Epithelial cell of alveolus of lung (primary cell): ENCODE measurements at places on chromosomes 12 and 14. TPM values are rescaled to one million over a fixed set of nuclear protein-coding genes. Genes with fewer than 3 reads are reported as not detected.

ACRBP gene
- 0.13 and 0.72 TPM in 2 replicates for total RNA-seq

ARL6IP4 gene
- total RNA-seq: 146 and 264 TPM in 2 replicates

TAS2R42 gene
- not detected in 2 replicates for total RNA-seq

ANAPC7 gene
- 12.6 and 33.4 TPM in 2 replicates for total RNA-seq

SMAGP gene
- 6.6 and 26.0 TPM in 2 replicates for total RNA-seq

RTL1 gene
- total RNA-seq: not detected in 2 replicates

TRHDE gene
- total RNA-seq: 16.8 and 20.8 TPM in 2 replicates

DTX1 gene
- 0.39 TPM in 1 of 2 replicates, not detected in the other for total RNA-seq

CSAD gene
- 1.2 and 7.5 TPM in 2 replicates for total RNA-seq

ATF7IP gene
- total RNA-seq: 16.5 and 35.9 TPM in 2 replicates

ALKBH1 gene
- 8.0 and 14.3 TPM in 2 replicates for total RNA-seq

HNF1A gene
- not detected in 2 replicates for total RNA-seq

SMCO2 gene
- not detected in 2 replicates for total RNA-seq

FAM181A gene
- total RNA-seq: not detected in 2 replicates

DIO2 gene
- 1.4 and 4.2 TPM in 2 replicates for total RNA-seq

LRRC23 gene
- 5.8 and 13.9 TPM in 2 replicates for total RNA-seq

CACNA1C gene
- 2.6 and 4.3 TPM in 2 replicates for total RNA-seq

SPTB gene
- total RNA-seq: not detected in 2 replicates

KRT78 gene
- not detected in 2 replicates for total RNA-seq

DBX2 gene
- not detected in 2 replicates for total RNA-seq

KRT77 gene
- total RNA-seq: not detected in 2 replicates

BAG5 gene
- total RNA-seq: 16.8 and 18.7 TPM in 2 replicates

TRPV4 gene
- 1.2 and 8.7 TPM in 2 replicates for total RNA-seq

GNPTAB gene
- 19.2 and 21.1 TPM in 2 replicates for total RNA-seq

PIK3C2G gene
- total RNA-seq: 0.13 TPM in 1 of 2 replicates, not detected in the other

CLEC4D gene
- not detected in 2 replicates for total RNA-seq

CPNE6 gene
- total RNA-seq: not detected in 2 replicates
